NCI-H1417 (cell line): ENCODE measurements at places on chromosomes 3 and 15.

- no peak for DNase-seq
Measured at GRCh38 chr3:64600246-64600950, 87.4 kb downstream of the ADAMTS9 start.

DNA sequence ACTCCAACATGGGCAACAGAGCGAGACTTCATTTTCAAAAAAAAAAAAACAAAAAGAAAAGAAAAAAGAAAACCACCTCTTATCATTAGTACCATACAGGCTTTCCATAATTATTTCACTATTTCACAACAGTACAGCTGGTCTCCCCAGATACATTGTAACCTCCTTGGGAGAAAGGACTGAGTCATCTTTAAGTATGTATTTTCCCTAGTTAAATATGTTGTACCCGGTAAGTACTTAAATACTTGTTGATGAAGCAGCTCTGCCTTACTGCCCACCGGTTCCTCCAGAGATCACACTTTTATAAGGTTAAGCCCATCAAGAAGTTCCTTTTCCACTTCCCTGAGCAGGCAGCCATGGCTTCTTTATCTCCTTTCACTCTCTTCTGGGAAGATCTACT lies 789.5 kb upstream of the CFAP20DC start:
- no peak for DNase-seq

DNA sequence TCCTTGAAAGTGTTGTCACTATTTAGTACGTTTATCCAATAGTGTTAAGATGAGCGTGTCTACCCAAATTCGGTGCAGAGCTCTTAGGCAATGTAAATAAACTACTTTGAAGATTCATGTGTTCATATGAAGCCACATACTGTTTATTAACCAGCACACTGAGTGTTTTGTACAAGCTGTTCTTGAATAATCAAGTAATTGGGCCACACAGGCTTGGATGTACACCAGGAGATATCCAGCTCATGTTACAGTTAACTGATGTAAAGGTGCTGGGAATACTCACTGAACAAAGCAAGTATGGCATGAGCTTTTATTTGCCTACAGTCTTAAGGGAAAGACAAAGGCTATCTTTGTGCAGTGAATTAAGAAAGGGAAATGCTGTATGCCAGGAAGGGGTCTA lies 632 bp upstream of the DHX36 start:
- DNase-seq = peak; percentile 24

DNA sequence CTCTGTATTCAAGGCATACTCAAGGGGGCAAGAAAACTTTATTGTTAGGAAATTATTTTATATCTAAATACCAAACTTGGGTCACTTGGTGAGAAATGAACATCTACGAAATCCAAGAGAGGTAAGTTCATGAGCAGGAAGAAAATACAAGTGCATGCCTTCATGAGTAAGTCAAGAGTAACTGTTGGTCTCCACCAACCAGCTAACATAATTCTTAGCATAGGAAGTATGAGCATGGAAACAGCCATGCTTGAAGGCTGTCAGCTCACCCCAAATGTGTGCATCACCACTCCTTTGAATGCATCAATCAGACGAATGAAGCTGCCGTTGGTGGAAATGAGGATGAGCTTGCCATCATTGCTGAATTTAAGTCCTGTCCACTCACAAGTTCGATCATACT lies 13.9 kb downstream of the PPM1M start:
- DNase-seq = no peak

DNA sequence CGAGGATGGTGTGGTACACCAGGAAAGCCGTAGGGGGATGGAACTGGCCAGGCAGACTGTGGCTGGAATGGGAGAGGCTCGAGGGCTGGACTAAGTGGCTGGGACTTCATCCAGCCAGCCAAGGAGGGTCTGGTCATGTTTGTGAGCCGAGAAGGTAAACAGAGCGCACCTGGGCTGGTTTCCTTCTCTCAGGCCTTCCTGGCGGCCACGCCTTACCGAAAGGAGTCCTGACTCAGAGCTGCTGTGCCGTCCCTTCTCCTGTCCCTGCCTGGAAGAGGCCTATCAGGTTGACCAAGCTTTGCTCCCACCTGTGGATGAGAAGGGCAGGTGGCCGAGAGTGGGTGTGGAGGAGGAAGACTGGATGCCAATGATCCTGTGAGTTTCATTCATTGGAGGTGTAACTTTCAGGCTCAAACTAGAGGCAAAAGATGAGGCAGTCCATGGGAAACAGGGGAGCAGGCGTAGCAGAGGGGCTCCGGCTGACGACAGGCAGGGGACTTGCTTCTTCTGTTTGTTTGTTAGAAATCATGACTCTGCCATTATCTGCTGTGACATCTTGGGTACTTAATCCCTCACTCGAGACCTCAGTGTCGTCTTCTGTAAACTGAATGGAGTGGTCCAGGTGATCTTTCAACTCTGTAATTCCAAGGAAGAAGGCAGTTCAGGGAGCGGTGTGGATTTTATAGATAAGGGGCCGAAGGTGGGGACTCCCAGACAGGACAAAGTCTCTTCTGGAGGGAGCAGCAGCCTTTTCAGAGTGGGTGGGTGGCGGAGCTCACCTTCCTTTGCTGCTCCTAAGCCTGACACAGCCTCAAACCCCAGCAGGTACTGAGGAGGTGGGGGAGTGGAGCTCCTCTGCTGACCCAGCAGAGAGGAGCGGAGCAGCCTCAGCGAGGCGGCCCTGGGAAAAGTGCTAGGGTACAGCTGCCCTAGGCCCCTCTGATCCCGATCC lies 71.8 kb upstream of the GATM start:
- no peak for DNase-seq
